NCI-H1417 treated with DMSO at 0.1 percent for 48 hours (cell line): ENCODE measurements at places on chromosomes 6 and 20.

- peak; percentile 91 for DNase-seq
Measured at GRCh38 chr6:151004383-151005024, 139.0 kb downstream of the MTHFD1L start.

- DNase-seq: no peak
Measured at GRCh38 chr6:22053391-22053997, 243.3 kb downstream of the PRL start.

- DNase-seq: no peak
Measured at GRCh38 chr6:94713446-94713845, 863.9 kb upstream of the MANEA start.

DNA sequence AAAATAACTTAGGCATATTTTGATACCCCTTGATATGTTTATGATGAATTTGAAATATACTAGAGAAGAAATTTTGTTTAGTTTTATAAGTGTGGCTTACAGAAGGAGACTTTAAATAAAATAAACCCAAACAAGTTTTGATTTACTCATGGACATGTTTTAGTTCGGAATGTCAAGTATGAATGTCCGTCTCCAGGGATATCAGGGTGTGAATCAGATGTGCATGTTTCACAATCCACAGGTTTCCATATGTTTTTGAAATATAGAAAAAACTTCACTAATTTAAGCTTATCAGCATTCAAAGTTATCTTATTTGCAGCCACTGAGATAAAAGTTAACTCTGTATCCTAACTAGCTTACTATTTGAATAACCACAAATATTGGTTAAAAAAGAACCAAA is 51.5 kb downstream of the PLCB1 start:
- DNase-seq: no peak

- DNase-seq: no peak
Measured at GRCh38 chr6:148907573-148907972, 160.7 kb downstream of the UST start.

DNA sequence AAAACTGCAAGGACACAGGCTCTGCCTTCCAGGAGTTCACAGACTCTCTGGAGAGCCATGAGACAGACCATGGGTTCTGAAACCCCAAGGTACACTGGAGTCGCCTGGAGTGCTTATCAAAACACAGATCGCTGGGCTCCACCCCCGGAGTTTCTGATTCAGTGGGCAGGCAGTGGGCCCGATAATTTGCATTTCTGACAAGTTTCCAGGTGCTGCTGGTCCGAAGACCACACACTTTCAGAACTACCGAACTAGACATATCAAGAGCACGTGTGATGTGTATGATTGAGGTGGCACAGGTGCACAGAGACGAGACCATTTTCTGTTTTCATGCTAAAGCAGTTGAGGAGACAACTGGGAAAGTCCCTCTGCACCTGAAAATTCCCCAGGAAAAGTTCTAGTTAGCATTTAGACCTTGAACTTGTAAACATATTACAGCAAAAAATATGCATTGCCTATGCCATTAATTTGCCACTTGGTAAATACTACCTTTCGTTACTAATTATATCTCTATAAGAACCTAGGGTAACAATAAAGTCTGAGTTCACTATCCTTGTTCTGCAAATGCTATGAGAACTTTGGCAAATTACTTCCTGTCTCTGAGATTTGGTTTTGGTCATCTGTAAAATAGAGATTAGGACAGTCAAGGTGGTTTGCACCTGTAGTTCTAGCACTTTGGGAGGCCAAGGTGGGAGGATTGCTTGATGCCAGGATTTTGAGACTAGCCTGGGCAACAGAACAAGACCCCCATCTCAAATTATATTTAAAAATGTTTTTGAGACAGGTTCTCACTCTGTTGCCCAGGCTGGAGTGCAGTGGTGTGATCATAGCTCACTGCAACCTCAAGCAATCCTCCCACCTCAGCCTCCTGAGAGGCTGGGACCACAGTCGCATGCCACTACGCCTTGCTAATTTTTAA is 14.3 kb upstream of the PIM1 start:
- no peak for DNase-seq

DNA sequence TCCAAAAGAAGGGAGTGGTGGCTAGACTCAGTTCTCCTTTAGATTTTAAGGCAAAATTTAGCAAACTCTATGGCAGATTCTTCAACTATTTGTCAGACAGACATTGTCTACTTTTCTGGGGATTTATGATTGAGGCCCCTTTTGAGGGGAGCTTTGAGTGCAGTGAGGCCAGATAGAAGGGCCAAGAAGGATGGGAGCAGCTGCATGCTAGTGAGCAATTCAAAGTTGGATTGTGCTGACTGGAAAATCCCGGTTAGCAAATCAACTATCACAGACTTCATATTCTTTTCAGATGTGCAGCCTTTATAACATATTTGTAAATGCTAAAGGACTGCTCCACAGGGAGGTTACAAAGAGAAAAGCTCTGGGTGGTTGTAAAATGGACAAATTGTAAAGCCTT is 35.0 kb upstream of the ESR1 start:
- DNase-seq: no peak

DNA sequence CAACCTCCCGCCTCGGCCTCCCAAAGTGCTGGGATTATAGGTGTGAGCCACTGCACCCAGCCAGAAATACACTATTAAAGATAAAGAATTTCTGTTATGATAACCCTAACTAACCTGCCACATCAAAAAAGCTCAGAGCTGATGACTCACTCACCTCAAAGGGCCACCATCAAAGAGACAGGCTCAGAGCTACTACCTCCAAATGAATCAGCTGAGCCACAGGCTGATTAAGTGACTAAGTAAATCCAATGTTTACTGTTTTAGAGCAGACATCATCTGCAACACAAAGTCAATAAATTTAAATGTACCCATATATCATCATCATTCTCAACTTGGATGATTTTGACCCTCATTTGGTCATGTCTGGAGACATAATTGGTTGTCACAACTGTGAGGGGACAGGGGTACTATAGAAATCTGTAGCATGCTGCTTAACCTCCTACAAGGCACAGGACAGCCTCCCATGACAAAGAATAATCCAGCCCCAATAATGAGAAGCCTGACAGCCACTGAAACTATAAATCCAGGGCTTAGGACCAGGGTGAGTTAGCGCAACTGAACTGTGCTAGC is 106.5 kb downstream of the ATP9A start:
- DNase-seq: no peak

DNA sequence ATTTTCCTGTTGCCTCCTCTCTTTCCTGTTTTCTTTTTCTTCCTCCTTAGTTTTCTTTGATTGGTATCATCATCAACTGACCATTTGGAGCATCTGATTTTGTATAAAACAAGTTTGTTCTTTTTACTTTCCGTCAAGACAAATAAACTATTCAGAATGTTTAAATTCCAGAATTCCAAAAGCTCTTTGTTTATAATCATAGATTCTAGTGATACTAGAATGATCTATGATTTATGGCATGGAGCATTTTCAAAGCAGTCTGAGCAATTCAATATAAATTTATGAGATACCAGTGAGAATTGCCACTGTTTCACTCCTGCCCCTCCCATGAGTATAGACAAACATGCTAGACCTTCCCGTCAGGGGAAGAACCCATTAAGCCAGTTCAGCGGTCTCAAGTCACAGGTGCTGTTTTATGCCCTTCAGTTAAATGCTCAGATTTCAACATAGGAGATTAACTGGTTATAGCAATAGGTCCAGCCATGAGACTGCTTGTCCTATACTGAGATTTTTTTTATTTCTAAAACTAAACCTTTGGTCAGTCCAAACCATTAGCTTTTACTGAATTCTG is 60.7 kb downstream of the GRIK2 start:
- DNase-seq: no peak

GRCh38 chr6:90578894-90579549 is 7.8 kb downstream of the MAP3K7 start:
- no peak for DNase-seq

- DNase-seq: no peak
Measured at GRCh38 chr6:126267626-126268025, 72.3 kb upstream of the CENPW start.

GRCh38 chr20:38406476-38406875 is 28.7 kb downstream of the SNHG17 start:
- no peak for DNase-seq

- no peak for DNase-seq
Measured at GRCh38 chr20:6506906-6507305, 260.6 kb upstream of the BMP2 start.

DNA sequence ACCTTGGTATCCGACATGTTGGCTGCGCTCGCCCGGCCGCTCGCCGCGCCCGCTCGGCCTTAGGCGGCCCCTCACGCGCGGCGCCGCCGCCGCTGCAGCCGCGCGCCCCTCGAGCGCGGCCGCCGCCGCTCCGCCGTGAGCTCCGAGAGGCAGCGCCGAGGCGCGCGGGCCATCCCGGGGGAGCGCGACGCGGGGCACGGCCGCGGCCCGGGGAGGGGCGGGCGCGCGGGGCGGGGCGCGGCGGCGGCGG is at the start of gene KIF13A:
Gene KIF13A, minus strand, starts transcription at position 189 of the 250 bp plus-strand sequence. Its CDS starts 172 bp downstream, at position 17.
- DNase-seq: no peak
